ENCODE measurements at places on chromosomes 2 and 18. TPM values are rescaled to one million over a fixed set of nuclear protein-coding genes. Genes with fewer than 3 reads are reported as not detected.

Gene SPP2
- total RNA-seq: not detected

Gene ZNF638
- total RNA-seq: 55.8 TPM

Gene SIGLEC15
- total RNA-seq: 0.07 TPM

Gene NR4A2
- total RNA-seq: 0.84 TPM

Gene HMSD
- total RNA-seq: 1.3 TPM

Gene CASP10
- 3.8 TPM for total RNA-seq

Gene TXNL1
- total RNA-seq: 51.0 TPM

Gene ABCG8
- not detected for total RNA-seq
